ENCODE measurements at places on chromosomes 13 and 19.

- no peak for DNase-seq
Observed at GRCh38 chr19:39335168-39335548, 685 bp downstream of the GMFG start.

DNA sequence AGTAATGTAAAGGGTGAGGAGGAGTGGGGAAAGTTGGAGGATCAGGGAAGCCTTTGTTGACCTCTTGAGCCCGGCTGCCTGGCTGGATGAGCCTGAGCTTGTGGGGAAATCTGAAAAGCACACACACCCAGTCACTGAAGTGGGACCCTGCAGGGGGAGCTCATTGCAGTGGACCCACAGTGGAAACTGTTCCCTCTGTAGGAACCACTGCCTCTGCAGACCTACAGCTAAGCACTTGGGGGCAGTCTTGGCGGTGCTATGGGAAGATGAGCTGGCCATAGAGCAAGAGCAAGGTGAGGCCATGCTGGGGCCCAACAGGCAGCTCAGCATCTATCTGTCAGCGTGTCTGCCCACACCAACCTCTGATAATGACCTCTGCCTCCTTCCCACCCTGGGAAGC is 294.8 kb downstream of the TSHZ3 start:
- DNase-seq: no peak

DNA sequence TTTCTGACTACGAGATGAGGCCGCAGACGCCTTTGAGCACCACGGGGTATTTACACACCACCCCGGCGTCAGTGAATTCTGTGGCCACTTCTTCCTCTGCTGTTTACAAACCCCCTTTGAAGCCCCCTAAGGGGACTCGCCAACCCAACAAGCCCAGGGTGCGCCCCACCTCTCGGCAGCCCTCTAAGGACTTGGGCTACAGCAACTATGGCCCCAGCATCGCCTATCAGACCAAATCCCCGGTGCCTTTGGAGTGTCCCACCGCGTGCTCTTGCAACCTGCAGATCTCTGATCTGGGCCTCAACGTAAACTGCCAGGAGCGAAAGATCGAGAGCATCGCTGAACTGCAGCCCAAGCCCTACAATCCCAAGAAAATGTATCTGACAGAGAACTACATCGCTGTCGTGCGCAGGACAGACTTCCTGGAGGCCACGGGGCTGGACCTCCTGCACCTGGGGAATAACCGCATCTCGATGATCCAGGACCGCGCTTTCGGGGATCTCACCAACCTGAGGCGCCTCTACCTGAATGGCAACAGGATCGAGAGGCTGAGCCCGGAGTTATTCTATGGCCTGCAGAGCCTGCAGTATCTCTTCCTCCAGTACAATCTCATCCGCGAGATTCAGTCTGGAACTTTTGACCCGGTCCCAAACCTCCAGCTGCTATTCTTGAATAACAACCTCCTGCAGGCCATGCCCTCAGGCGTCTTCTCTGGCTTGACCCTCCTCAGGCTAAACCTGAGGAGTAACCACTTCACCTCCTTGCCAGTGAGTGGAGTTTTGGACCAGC is 5.3 kb downstream of the SLITRK5 start:
- no peak for DNase-seq

GRCh38 chr13:103099722-103100293 is 33.6 kb upstream of the SLC10A2 start:
- DNase-seq: no peak

- DNase-seq: no peak
Observed at GRCh38 chr13:77583581-77583980, 48.1 kb downstream of the SCEL start.

DNA sequence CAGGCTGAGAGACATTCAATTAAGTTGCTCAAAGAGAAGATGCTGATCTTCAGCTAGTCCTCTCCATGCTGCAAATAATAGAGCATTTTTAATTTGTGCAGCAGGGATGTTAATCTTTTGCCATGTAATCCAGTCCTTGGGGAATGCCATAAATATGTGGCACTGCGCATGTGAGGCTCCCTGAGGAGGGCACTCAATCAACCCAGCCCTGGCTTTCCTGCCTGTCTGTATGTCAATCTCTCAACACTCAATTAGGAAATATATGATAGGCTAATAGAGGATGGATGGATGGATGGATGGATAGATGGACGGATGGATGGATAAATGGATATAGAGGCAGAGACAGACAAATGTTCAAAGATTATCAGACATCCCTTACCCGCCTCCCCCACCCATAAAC is 31.6 kb upstream of the POP4 start:
- no peak for DNase-seq

GRCh38 chr13:99191900-99192399 is 8.7 kb upstream of the UBAC2 start:
- DNase-seq: no peak
